ENCODE measurements at places on chromosomes 6 and 20.

DNA sequence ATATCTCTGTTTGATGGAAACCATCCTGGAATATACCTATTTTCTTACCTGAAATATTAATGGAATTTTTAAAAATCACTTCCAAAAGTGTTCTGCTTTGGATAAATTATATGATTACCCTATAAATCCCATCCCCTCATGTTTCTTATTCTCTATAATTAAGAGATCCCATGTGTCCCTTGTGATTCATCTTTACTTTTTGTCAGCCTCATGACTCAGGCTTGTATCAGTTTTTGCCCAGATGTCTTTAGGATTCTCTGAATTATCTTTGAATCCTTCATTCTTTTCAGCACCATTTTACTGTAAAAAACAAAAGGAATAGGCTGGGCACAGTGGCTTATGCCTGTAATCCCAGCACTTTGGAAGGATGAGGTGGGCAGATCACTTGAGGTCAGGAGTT, 804.5 kb upstream of the CITED2 start:
- DNase-seq: peak; percentile 52

- DNase-seq: no peak
Measured at GRCh38 chr20:51129147-51129776, 106.4 kb upstream of the KCNG1 start.

DNA sequence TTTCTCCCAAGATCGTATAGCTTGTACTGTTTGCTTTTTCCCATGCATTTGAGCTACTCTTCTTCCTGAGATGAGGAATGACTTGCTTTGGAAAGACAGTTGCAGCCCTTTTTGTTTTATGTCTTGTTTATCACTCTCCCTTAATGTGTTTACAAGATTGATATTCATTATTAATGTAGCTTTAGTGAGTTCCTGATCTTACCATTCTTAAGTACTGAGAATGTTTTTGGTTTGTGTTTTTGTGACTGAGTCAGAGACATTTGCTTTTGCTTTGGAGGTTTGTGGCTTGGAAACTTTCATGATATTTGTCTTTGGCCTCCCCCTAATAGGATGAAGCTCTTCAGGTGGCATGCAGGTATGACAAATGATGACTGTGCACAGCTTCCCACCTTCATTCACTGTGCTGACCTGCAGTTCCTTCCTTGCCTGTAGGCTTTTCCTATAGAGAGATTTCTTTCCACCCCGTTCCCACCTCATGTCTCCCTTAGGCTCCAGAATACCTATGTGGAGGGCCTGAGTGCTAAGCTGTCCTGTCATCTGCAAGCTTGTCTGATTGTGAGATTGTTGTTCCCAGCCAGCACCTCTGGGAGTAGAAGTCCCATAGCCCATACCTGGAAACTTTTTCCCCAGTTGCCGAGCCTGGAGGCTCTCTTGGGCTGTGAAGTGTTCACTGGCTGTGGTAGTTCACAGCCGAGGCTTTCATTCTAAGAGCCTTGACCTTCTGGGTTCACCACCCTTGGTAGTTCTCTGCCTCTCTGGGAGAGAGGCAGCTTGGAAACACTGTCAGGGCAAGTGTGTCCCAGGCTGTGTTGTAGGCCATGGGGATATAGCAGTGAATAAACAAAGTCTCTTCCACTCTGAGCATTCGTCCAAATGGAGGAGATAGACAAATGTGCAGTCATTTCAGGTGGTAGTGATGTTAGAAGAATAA, 27.1 kb downstream of the CDS2 start:
- DNase-seq: peak; percentile 23

- DNase-seq: no peak
Measured at GRCh38 chr20:9741996-9742395, 96.9 kb downstream of the PAK5 start.

GRCh38 chr6:36177166-36177565, 19.4 kb upstream of the BRPF3 start:
- no peak for DNase-seq

GRCh38 chr6:108625581-108625980, 64.9 kb downstream of the FOXO3 start:
- DNase-seq: no peak

GRCh38 chr6:2582268-2582667, 168.5 kb downstream of the MYLK4 start:
- DNase-seq: no peak

- DNase-seq: no peak
Measured at GRCh38 chr6:1187293-1188131, 124.4 kb upstream of the FOXQ1 start.

GRCh38 chr20:5430670-5431069, 113.9 kb upstream of the PROKR2 start:
- no peak for DNase-seq

- peak; percentile 89 for DNase-seq
Measured at GRCh38 chr6:104540743-104541142, 319.0 kb downstream of the HACE1 start.

DNA sequence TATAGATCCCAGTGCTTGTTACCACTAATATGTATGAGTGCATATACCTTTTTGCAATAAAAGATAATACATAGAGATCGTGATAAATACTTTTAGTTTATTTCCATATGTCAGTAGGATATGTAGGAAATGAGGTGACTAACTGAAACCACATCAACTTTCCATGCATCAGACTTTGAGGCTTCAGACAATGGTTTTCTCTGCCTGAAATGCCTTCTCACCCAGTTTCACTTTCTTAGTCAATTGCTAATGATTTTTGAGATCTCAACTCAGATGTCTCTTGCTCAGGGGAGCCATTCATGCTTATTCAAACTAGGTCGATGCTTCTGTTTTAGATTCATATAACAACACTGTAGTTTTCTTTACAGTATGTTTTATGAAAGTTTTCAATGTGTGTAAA, 626.6 kb upstream of the ADGRB3 start:
- DNase-seq: peak; percentile 36

GRCh38 chr6:3334555-3334954, 75.8 kb downstream of the PSMG4 start:
- no peak for DNase-seq

DNA sequence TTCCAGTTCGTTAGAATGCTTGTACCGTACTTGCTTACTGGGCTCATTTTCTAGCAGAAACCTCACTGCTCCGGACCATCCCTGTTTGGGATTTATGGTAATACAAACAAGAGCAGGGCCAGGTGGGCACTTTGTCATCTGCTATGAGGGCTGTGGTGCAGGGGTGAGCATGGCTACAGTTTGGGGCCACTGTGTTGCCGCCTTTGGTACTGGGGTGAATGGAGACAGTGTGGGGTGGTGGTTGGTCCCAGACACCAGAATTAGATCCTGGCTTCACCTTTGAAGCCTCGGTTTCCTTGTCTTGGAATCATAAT, 95.0 kb downstream of the TOX2 start:
- no peak for DNase-seq

DNA sequence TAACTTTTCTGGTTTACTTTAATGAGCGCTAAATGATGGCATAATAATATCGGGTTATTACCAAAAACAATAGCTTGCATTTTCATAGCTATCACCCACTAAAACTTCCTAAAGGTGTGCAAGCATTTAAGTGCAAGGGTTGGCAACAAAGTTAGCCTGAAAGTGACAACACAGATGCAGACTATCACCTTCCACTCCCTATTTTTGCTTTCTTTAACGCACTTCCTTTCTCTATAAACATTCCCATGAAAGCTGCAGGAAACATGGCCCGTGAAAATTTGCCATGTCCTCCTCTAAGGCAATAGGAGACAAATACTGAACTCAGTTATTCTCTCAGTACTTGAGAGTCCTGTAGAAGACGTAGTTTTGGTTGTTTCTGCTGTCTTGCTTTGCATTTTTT, 2.7 kb downstream of the MYCT1 start:
- DNase-seq: no peak

DNA sequence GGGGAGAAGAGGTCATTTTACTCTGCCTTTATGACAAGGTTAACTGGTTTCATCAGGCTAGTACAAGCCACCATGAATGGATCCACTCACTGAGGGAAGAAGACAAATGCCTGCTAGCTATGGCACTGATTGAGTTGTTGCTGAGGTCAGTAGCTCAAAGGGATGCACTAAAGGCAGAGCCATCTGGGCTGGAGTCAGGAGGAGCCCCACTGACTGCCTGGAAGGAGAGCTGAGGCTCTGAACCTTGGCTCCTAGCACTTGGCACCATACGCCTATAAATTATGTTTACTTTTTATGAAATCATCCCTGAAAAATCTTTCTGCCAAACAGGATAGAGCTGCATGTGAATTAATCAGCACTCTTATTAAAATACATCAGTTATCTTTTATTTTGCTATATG, 104.6 kb downstream of the DTD1 start:
- no peak for DNase-seq

DNA sequence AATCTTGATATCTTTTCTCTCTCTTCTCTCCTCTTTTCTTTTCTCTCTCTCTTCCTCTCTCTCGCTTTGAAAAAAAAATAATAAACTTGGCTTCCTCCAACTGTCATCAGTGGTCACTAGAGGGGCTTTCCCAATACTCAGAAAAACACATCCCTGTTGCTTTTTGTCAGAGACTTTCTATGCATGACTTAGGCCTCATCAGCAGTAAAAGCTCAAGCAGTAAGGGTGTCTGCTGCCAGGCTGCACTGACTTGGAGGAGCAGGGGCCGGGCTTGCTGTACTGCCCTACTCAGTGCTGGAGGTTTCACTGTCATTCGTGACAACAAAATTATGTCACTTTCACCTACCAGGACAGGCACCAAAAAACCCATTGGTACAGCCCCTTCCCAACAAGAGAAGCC, 272.0 kb downstream of the ADGB start:
- no peak for DNase-seq

DNA sequence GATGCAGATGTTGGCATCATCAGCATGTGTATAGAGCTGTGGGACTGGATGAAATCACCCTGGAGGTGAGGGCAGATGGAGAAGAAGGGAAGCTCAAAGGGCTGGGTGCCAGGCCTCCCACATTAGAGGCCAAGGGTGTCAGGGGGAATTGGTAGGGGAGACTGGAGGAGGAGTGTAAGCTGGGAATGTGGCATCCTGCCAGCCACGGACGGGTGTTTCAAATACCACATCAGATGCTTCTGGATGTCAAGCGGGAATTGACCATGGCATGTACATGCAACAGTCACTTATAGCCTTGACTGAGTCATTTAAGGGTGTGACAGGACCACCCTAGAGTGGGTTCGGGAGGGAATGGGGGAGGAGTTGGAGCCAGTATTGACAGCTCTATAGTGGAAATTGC, 9.6 kb downstream of the ERGIC3 start:
- DNase-seq: peak; percentile 8

GRCh38 chr6:160293844-160294243, 35.2 kb upstream of the SLC22A2 start:
- no peak for DNase-seq

DNA sequence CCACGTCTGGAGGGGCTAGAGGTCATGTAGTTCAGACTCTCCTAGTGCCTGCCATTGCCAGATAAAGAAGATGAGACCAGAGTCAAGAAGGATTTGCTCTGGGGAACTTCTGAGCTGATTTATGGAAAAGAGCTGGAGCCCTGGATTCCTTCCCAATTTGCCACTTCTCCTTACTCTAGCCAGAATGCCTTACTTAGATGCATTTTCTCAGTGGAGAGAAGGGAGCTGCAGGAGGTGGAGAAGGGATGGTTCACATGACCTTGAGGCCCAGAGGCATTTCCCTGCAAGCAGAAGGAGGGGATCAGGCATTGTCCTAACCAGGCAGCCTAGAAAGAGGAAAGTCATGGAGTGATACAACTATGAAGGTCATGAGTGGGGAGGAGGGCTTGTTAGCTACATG, 122.2 kb downstream of the UNC5CL start:
- no peak for DNase-seq

DNA sequence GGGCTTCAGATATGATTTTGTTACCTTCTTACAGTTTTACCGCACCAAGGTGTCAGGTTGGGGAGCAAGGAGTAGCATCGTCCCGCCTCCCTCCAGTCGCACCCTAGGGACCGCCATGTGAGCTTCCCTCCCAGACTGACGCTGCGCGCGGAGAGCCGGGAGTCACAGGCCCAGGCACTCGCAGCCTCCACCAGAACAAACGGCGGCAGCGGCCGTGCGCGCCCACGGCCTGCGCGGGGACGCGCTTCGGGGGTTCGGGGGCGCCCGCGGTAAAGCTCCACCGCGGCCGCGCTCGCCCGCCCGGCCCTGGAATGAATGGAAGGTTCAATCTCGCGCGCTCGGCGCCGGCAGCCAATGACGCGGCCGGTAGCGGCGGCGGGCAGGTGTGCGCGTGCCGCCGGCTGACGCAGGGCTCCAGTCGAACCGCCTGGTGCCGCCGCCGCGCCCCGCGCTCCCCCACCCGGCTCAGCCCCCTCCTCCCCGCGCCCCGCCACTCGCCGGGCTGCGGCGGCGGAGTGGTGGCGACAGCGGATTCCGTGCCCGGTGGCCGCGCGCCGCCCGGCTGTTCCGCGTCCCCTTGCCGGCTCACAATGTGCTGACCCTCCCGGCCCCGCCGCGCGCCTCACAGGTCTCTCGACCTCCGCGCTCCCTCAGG, 16.5 kb upstream of the LIN28B start:
- DNase-seq: no peak

- DNase-seq: peak; percentile 49
Measured at GRCh38 chr6:72861935-72862432, 240.1 kb downstream of the KCNQ5 start.

- DNase-seq: no peak
Measured at GRCh38 chr6:47890326-47890875, 108.6 kb downstream of the OPN5 start.

DNA sequence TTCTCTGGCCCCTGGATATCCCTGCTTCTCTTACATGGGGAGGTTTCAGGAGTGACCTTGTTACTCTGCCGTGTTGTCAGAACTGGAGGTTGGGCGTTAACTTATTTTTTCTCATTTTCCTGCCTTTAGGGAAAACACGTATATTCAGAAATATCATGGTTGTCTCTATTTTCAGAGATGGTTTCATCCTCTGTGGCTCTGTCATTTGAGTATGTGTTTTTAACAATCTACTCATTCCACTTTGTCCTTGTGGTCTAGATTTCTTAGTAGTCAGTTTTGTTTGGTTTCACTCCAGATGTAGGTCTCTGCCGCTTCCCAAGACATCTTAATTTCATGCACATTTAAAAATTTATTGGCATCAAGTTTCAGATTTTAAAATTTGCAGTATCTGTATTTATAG, 45.9 kb downstream of the KCNS1 start:
- no peak for DNase-seq

DNA sequence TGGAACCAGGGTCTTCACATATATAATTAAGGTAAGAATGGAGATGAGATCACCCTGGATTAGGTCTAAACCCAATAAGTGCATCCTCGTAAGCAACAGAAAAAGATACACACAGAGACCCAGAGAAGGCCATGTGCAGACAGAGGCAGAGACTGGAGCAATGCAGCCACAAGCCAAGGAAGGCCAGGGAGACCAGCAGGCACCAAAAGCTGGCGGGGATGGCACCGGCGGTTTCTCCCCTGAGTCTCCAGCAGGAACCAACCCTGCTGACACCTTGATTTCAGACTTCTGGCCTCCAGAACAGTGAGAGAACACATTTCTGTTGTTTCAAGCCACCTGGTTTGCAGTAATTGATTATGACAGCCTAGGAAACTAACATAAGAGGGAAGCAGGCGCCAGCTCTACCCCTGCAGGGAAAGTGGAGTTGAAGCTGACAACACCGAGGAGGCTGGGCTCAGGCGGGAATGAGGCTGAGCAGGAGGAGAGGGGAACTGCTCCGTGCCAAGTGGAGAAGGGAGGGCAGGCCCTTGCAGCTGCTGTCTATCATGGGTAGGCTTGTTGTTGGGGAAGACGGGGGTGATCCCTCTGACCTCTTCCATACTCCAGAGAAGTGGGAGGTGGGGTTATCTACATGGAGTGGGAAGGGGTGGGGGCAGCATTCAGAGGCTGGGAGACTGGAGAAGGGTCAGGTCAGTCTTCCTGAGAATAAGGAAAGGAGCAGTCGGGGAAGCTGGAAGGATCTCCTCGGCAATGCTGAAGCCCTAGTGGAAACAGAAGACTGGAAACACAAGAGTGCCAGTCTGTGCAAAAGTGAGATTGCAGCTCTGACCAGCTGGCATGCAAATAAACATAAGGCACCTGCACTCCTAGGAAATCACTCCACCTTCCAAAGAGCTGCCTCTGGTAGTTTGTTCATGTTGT, 72.7 kb downstream of the NFATC2 start:
- DNase-seq: no peak
